Activated CD4-positive, alpha-beta T cell treated with anti-CD3 and anti-CD28 coated beads, Interleukin-2, Interleukin-6, amounts not matched to agents 100 ng/mL and 50 ng/mL, durations not matched to agents 16 hours and 8 hours (primary cell): ENCODE measurements at places on chromosomes 13 and 19.

DNA sequence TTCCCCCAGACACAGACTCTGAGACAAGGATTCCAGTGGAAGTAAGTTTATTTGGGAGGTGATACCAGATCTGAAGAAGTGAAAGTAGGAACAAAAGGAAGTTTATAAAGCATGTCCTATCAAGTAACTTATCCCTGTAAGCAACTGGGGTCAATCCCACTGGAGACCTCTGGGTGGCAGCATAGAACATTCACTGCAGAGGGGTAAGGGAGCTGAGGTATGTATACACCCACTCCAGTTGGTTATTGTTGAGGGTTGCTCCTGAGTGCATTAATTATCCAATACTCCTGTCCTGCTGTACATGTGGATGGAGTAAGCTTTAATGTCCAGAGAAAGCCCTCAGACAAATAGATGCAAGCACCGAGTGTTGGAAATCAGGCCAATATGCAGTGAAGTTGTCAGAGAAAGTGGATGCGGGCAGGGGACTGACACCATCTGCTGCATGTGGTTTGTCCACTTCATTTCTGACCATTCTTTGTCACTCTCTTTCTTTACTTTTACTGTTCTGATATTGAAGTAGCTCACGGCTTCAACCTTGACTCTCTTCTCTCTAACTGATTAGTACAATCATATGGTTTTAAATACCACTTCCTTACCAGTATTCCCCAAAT lies 46.7 kb downstream of the NOTCH3 start:
- peak; percentile 39 for DNase-seq

DNA sequence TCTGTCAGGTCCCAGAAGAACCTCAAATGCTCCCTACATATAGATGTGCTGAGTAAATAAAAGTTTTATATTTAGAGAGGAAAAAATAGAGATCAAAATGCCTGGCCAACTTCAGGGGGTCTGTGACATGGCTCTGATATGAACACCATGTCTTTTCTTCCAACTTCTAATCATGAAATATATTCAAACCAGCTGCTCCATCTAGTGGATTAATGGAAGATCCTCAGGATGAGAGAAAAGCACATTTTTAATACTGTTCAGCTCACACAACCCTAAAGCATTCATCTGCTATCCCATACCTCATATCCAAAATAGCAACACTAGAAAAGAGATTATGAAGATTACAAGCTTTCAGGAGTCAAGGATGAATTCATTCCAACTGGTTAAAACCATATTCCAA lies 56.0 kb upstream of the DOCK9 start:
- DNase-seq, result peak; percentile 29

DNA sequence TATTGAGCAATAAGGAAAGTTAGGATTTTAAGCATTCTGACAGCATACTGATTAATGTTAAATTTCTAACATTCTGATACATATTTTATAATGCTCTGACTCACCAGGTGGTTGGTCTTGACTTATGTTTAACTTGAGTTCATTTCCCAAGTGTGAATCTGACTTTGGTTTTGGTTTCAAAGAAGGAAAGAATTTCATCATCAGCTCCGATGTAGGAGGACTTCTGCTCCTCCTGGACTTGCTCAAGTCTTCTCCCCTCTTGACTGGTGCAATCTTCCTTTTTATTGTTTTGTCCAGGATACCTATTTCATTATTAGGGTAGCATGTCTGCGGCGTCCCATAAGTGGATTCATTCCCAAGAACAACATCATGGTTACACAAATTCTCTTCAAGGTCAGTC lies 141.3 kb downstream of the RNF17 start:
- DNase-seq, result no peak

DNA sequence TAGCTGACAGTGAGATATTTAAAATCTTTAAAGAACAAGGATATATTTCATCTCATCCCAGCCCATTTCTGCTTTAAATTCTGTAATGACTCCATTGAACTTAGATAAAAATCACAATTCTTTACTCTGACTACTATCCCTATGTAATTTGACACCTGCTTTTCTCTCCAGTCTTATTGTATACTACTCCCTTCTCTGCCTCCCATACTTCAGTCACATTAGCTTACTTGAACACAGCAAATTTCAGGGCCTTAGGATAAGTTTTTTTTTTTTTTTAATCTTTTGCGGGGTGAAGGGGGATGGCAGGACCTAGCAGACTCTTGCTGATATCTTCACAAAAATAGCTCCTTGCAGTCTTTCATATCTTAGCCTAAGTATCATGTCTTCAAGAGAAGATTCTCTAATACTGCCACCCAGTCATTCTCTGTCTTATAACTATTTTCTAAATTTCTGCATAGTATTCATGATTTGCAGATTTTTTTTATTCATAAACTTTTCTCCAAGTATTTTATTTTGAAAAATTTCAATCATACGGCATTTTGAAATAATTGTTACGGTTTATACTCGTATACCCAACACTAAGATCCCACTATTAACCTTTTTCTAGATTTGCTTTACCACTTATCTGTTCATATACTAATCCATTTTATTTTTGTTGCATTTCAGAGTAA lies 151.4 kb downstream of the PCCA start:
- DNase-seq, result no peak

DNA sequence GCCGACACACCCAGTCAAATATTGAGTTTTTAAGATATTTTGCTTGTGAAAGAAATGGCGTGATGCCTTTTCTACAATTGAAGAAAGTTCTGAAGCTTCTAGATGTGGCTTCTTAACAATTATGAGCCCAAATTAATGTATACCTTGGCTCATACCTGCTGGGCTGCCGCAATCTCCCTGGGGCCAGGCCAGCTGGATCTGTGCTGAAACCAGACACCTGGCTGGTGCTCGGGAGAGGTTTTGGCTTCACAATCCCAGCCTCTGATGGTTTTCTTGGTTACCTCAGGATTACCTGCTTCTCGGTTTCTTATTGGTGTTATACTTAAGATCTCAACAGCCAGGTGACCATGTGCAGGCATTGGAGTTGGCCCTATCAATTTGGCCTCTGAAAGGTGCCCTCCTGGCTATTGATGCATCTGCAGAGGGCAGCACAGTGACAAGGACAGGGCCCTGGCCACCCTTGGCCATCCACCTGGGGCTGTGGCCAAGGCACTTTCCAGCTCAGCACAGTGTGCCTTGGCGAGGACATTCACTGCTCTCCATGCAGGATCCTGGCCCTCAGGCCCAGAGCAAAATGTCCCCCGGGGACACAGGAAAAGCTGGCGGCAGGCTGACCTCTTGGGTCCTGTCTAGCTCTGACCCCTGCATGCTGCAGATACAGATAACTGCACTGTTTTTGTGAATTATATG lies 305.0 kb downstream of the ZNF536 start:
- no peak for DNase-seq

DNA sequence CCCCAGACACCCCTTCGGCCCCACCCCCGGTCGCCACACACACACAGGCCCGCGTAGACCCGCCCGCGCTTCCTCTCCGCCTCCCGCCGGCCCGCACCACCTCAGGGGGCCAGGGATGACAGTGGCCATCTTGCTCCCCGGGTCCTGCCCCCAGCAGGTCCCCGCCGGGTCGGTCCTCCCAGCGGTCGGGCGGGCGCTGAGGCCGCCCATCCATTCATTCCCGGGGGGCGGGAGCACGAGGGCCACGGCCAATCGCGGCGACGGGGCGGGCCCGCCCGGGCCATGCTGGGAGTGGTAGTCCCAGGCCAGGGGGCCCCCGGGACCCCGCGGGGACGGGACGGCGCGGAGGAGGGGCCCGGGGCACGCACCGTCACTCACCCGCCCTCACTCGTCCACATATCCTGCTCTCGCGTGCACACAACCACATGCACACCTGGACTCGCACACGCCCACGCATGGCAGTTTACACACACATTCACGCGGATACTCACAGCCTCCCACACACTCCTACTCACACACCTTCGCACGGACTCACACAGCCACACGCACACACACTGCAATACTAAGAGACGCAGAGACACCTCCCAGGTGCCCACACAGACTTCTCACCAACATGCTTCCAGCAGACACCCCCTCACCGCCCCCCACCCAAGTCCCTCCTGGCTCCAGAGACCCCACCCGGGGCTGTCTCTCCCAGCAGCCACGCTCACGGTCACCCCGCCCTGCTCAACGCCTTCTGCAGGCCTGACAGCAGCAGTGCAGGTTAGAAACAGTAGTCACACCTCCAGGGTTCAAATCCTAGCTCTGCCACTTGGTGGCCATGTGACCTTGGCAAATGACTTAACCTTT lies at the start of gene DPF1:
Gene DPF1, minus strand, starts transcription at position 209 of the 849 bp plus-strand sequence. Its CDS starts 80 bp downstream, at position 129.
- DNase-seq, result peak; percentile 69

DNA sequence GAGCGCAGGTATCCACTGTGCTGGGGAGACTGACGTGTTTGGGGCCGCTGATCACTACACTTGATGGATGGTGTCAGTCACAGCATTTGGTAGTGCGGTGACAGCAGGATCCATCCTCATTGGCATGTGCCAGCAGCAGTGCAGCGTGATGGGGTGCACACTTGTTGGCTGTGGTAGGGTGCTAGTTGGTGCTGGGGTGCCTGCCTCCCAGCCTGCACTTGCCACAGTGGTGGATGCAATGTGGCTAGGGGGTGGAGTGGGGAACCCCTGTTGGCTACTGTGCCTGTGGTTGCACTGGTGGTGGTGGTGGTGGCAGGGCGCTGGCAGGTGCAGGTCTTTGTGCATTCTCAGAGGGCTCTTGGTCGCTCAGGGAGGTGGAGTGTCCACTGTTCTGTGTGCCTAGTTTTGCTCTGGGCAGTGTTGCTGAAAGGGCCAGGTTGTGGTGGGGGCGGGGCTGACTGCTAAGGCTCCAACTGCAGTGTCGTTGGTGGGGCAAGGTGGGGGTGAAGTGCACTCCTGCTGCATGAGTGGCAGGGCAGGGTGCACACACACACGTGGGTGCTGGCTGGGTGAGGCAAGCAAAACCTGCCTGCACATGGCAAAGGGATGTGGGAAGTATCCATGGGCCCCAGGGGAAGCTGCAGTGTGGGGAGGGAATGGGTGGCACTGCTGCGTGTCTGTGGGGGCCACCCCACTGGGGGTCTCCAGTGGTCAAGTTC lies 84.8 kb downstream of the ZMYM2 start:
- DNase-seq, result no peak

DNA sequence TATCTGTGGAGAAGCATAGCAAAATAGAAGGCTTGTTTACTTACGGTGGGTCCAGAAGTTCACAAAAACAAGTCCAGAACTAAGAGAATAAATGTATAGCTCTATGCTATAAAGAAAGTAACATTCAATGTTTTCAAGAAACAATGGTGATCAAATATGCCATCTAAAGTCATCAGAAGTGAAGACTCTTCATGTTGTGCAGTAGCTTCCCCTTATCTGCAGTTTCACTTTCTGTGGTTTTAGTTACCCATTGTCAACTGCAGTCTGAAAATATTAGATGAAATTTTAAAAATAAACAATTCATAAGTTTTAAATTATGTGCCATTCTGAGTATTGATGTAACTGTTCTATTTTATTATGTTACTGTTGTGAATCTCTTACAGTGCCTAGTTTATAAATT lies 72.5 kb downstream of the EDNRB start:
- DNase-seq, result no peak

- no peak for DNase-seq
Observed at GRCh38 chr13:34751492-34751891, 190.6 kb upstream of the NBEA start.

DNA sequence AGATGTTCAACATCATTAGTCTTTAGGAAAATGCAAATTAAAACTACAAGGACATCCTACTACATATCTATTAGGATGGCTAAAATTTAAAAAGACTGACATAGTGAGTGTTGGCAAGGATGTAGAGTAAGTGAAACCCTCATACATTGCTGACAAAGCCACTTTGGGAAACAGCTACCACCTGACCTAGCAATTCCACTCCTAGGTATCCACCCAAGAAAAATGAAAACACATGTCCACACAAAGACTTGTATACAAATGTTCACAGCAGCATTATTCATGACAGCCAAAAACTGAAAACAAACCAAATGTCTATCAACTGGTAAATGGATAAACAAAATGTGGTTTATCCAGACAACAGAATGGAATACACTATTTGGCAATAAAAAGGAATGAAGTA lies 51.7 kb upstream of the DOCK9 start:
- no peak for DNase-seq

- DNase-seq, result no peak
Observed at GRCh38 chr19:38228491-38229439, 4.7 kb upstream of the DPF1 start.

DNA sequence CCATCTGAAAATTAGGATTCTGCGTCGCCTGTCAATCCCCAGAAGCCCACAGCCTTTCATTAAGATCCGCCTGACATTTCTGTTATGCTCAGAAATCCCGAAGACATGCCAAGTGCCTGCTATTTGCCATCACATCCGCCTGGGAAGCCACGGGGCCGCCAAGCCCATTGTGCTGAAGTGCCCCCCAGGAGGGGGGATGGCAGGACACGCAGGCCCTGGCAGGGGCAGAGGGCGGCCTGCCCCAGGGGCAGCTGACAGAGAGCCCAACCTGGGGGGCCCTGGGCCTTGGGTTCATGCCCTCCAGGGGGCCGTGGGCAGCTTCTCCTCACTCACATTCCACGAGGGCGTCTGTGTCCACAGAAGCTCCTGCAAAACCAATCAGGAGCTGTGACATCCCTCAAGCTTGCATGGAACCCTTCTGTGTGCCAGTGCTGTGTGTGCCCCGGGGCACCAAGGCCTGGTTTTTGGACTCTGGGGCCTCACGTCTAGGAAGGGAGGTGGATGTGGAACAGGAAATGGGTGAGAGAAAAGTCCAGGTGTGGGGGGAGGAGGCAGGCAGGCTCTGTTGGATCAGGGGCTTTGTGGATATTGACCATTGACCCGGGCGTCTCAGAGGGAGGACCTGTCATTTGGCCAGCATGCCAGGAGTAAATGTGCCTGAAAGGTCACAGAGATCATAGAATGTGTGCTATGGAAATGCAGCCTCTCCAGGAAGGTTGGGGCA lies 122.9 kb downstream of the URI1 start:
- DNase-seq, result no peak

DNA sequence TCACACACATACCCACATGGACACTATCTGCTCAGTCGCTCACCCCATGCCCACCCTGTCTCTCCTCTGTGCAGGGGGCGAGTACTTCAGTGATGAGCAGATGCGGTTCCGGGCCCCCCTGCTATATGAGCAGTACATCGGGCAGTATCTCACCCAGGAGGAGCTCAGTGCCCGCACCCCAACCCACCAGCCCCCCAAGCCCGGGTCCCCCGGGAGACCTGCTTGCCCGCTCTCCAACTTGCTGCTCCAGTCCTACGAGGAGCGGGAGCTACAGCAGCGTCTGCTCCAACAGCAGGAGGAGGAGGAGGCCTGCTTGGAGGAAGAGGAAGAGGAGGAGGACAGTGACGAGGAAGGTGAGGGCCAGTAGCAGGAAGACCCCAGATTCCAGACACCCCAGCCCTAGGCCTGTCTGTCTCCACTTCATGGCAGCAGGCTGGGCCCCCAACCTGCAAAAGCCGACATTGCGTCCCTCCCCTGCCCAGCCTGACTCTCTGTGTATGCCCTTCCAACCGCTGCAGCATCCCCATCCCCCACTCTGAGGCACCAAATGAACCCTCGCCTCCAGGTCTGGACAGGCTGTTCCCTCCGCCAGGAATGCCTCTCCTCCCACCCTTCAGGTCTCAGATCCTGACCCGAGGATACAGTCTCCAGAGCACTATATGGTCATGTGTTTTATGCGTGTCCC lies 9.7 kb downstream of the CCDC97 start:
- no peak for DNase-seq
